HEK293T (cell line): ENCODE measurements at places on chromosomes 7 and 10.

- no peak for DNase-seq
These were observed at the start of gene RAMP3 for GRCh38 chr7:45157653-45158401. Gene RAMP3, plus strand, starts transcription at chr7:45157791. Its CDS starts 38 bp downstream, at chr7:45157829.

DNA sequence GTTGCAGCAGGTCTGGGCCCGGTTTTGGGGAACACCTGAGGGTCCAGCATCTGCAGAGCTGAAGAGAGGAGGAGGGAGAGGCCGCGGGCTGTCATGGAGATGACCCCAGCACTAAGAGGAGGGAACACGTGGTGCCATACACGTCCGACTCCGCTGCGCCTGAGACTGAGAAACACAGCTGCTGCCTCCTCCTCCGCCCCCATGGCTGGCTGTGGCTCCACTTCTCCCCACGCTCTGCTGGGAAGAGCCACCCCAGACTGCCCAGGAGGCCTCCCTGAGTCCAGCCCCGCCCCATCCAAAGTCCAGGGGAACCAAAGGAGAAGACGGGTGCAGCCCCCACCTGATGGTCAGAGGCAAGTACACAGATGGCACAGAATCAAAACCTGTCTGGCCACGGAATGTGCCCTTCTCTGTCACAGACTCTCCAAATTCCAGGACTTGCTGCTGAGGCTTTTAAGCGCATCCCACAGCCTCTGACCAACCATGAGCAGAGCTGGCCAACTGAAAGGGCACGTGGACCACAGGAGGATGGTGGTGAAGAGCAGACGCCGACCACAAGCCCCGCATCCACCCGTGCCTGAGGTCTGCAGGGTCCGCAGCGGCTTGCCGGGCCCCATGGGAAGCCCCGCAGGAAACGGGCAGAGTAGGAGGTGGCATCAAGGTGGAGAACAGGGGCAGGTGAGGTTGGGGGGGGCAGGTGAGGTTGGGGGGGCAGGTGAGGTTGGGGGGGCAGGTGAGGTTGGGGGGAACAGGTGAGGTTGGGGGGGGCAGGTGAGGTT lies 24.0 kb downstream of the STK32C start:
- DNase-seq = no peak

DNA sequence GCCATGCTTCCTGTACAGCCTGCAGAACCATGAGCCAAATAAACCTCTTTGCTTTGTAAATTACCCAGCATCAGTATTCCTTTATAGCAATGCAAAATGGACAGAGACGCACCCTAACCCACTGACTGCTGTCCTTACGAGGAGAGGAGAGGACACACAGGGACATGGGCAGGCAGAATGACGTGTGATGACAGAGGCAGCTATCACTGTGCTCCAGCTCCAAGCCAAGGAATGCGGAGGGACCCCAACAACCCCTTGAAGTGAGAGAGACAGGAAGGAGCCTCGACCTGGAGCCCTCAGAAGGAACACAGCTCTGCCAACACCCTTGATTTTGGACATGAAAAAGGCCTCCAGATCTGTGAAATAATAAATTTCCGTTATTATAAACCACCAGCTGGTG lies 46.6 kb upstream of the EBF3 start:
- DNase-seq = no peak

- DNase-seq = no peak
These were observed 44.1 kb upstream of the PARD3 start for GRCh38 chr10:34859170-34859569.

DNA sequence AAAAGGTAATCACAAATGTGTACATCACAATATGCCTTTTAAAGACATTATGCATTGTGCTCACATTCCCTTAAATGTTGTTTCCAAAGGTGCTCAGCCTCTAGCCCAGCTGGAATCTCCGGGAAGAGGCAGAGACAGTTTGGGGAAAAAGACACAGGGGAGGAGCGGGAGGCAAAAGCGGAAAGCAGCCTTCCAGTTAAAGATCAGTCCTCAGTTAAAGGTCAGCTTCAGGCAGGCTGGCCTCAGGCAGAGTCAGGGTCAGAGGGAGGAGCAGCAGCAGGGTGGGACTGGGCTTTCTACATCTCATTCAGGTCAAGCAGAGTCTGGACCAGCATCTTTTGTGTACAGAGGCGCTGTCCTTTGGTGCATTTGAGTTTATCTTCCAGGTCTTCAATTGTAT lies 18.6 kb downstream of the ST7 start:
- DNase-seq = no peak

DNA sequence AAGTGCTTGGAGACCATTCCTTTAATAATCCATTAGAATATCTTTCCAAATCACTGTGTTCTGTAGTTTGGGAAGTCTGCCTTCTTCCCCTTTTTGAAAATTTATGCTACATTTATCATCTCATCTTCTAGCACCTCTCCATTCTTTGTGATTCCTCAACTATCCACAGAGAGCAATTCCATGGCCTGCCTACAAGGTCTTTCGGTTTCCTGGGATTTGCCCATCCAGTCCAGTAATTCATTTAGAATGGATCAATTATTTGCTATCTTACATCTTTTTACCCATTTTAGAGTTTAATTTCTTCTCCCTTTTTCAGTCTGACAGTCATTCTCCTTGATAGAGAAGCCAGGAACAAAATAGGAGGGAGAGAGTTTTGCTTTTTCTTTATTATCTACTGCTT lies 179.8 kb downstream of the ST7 start:
- DNase-seq = no peak

DNA sequence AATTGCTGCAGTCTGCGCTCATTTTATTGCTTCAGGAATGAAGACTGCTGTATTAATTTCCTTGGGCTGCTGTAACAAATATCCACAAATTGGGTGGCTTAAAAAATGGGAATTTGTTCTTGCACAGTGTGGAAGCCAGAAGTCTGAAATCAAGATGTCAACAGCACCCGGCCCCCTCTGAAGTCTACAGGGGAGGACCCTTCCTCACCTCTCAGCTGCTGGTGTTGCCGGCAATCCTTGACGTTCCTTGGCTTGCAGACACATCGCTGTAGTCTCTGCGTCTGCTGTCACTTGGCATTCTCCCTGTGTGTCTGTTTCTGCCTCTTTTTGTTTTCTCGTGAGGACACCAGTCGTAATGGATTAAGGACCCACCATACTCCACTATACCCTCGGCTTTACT lies 166.2 kb downstream of the PTPN20 start:
- DNase-seq = no peak

DNA sequence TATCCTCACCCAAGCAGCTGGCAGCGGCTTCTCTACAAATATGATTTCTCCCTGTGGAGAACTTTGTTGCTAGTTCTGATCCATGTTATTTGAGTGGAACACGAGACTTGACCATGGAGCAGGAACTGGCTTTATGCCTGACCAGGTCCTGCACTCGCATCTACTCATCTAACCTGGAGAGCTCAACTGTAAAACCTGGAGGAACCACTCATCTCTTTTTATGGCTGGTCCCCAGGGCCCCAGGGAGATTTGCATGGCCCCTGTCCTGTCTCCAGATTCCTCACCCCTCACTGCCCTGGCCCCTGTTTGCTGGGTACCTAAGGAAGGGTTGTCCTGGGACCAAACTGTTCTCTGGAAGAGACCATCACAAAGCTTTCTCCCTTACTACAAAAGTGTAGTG lies 16.0 kb downstream of the TCAF1 start:
- DNase-seq = no peak

- peak; percentile 89 for DNase-seq
These were observed 766 bp upstream of the EIF3B start for GRCh38 chr7:2353936-2354185.

- no peak for DNase-seq
These were observed 5.7 kb downstream of the FAM221A start for GRCh38 chr7:23685731-23686130.
